Progenitor cell of endocrine pancreas (in vitro differentiated cells): ENCODE measurements at places on chromosomes 5 and 9. TPM values are rescaled to one million over a fixed set of nuclear protein-coding genes. Genes with fewer than 3 reads are reported as not detected.

DNA sequence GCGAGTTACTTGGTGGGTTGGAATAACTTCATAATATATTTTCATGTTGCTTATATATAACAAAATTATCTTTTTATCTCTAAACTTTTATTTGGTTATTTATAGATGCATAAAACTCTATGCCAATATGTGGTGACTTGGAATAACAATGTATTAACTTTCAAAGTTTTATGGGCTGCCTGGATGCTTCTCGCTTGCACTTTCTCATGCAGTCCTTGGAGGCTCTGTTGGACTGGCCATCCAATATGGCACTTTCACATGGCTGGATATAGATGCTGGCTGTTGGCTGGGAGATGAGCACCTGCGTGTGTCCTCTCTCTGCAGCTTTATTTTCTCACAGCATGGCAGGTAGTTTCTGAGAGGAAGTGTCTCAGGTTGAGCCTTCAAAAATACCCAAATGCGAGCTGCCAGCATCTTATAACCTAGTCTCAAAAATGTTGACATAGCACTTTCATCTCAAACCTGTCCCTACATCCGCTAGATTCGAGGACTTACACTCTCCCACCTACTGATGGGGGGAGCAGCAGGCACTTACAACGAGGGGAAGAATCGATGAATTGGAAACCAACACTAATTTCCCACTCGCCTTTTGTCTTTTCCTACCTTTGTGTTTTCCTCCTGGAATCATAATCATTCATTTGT is 48.3 kb upstream of the SMARCA2 start:
- DNase-seq, result no peak

Gene ADAMTS19
- 32.6 and 33.7 TPM in 2 replicates for total RNA-seq

Gene CANX
- 571 and 574 TPM in 2 replicates for total RNA-seq

Gene GNE
- 9.9 and 12.3 TPM in 2 replicates for total RNA-seq

GRCh38 chr5:154568589-154568988 is 90.6 kb upstream of the HAND1 start:
- DNase-seq, result no peak

Gene PAEP
- not detected in 2 replicates for total RNA-seq

Gene NFIB
- 15.3 and 15.5 TPM in 2 replicates for total RNA-seq

- DNase-seq, result no peak
These were observed 85.1 kb upstream of the GHR start for GRCh38 chr5:42338136-42338535.

Gene GPR21
- total RNA-seq, result 2.9 and 3.4 TPM in 2 replicates

DNA sequence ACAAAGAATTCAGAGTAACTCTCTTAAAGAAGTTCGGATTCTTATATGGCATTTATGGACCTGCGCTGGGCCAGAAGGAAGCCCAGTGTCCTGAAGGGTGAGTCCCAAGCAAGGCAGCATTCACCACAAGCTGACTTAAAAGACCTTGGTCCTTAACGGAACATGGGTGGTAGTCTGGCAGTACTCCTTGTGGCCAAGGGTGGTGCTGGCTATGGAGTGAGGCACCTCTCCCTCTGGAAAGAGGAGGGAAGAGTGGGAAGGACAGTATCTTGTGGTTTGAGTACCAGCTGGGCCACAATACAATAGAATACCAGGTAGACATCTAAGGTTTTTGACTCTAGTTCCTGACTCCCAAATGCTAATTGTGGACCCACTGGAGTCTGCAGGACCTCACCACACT is 425.7 kb upstream of the CYLC2 start:
- no peak for DNase-seq

GRCh38 chr9:134551644-134552348 is 89.8 kb upstream of the COL5A1 start:
- DNase-seq, result no peak

- no peak for DNase-seq
These were observed 282.6 kb downstream of the SPATA31D1 start for GRCh38 chr9:82271106-82271561.

DNA sequence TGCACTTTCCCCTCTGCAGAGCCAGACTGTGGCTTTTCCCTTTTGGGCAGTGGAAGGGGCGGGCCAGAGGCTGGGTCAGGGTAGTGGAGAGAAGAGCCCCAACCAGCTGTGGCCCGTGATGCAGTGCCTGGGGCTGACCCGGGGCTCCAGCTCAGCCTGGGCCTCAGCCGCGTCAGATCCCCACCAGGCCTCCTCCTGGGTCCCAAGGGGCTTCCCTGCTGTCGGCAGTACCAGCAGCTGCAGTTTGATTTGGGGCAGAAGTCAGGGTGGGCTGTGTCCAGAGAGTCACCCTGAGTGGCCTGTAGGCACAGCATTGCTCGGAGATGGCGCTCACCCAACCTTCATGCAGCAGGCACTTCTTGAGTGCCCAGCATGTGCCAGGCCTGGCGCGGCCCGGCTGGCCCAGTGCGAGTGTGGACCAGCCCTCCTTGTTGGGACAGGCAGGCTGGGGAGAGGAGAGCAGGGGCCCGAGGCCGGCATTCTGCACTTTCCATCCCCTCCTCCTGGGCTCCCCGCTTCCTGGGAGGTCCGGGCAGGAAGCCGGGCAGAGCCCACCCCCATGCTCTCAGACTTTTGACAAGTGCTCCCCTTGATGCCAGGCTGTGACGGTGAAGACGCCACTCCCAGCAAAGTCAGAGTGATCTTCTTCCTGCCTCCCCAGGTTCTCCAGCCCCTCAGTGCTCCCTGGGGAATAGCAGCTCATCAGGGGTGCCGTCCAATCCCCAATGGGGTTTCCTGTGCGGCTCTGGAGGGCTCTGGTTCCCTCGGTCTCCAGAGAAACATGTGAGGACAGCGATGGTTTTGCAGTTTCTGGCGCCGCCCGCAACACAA is 88.3 kb upstream of the COL5A1 start:
- DNase-seq, result no peak

Gene KIF4B
- total RNA-seq, result not detected in 2 replicates

DNA sequence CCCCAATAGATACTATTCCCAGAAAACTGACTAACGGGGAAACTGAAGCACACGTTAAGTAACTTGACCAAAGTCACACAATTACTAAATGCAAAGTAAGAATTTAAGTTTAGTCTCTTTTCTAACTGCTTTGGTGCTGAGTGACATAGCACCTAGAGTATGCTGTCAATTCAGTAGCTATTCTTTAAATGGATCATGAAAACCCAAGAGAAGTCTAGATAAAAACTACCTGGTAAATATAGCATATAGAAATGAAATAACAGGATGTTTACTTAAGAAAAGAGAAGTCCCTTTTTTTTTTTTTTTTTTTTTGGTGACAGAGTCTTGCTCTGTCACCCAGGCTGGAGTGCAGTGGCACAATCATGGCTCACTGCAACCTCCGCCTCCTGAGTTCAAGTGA is 129.2 kb downstream of the PDE4D start:
- DNase-seq, result no peak

DNA sequence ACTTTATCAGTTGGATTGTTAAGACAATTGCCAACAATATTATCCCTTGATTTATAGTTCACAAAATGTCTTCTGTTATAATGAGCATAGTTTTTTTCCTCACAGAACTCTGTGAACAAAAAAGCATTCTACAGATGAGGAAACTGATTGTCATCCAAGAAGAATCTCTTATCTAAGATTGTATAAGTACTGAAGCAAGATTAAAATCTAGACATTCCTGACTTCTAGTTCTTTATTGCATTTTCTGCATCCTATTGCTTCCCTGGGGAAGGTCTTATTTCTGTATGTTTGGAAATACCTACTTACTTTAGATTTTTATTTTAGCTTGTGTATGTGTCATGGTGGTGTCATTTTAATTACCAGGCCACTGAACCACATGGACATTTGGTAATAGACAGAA is 884.9 kb upstream of the WWC1 start:
- DNase-seq, result no peak

DNA sequence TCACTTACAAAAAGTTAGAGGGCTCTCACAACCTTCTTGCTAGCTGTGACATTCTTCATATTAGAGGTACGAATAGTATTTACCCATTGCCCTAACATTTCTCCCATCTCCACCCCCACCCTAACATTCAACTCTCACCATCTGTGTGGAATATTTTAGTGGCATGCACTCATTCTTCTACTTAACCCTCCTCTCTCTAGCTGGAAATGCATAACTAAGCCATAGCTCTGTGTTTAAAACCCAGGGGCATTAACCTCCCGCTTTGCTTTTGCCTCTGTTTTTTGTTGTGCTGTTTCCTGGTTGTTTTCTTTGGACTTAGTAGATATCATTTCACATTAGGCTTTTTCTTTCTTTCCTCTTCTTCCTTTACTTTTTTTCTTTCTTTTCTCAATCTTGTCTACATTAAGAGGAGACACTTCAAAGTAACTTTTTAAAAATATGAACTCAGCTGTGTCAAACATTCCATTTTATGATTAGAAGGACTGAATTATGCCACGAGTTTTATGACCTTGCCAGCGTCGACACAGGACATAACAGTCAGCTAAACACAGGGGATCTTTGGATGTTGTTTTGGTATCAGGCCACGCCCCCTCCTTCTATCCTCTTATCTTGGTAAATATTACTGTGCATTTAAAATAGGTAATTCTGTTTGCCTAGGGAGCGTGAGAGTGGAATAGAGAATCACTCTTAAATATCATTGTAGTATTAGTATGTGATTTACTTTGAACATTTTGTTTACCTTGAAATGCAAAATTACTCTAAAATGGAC is 236.0 kb downstream of the CD180 start:
- no peak for DNase-seq
